CD4-positive, alpha-beta T cell treated with Interferon gamma for 1 hour (primary cell): ENCODE measurements at places on chromosomes 7 and 10.

DNA sequence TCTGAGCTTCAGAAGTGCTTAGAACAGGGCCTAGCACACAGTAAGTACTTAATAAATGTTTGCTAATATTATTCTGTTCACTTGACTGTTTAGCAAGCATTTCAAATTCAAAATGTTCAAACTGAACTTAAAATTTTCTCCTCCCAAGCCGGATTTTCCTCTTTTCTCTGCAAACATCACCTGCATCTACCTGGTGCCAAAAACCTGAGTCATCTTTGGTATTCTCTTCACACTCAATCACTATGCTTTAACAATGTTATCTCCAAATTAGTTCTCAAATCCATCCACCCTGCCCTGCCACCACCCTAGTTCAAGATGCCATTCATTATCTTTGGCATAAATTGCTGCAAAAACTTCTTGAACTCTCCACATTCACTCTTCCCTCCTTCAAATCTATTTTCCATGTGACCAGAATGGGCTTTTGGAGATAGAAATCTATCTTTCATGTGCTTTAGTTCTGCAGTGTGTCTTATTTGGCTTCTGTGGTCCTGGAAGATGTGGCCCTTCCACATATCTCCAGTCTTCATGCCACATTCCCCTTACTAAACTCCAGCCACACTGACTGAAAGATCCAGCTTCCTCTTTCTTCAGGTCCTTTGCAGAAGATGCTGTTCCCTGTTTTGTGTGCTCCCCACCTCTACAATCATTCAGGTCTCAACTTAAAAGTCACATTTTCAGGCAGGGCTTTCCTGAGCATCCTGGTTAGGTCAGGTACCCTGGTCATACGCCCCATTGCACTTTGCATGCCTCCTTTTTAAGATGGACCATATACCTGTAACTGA is 2.0 kb downstream of the GGCT start:
- DNase-seq, result no peak

DNA sequence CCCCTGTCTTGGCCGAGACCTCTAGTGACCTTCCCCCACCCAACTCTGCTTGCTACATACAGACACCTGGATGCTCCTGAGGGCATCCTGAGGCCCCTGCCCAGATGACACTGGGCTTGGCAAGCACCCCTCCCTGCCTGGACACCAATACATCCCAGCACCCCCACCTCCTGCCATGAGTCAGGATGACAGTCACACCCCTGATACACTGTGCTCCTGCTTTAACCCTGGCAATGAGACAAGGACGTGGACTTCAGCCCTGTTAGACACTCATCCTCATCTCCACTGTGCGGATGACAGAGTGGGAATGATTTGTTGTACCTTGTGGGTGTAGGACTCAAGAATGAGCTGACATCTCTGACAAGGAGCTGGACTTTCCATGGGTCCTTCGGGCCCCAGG is 186.3 kb upstream of the ADCY1 start:
- no peak for DNase-seq

GRCh38 chr7:142010952-142011548 is 15.4 kb downstream of the MGAM start:
- DNase-seq, result no peak

DNA sequence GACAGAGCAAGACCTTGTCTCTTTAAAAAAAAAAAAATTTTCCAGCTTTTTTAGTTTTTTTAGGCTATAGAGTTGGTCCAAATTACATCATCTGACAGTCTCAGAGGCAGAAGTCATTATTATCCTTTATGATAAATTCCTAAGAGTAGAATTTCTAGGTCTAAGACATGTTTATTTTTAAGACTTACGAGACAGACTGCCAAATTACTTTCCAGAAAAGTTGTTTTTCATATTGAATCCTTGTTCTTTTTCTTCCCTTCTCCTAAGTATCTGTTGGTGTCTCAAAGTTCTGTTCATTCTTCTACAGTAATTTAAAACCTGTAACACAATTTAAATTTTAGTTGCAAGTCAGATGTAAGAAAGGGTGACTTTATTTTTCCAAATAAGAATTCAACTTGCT is 421.4 kb downstream of the GALNT17 start:
- DNase-seq, result no peak

- no peak for DNase-seq
These were observed 16.7 kb downstream of the FAM53B start for GRCh38 chr10:124727361-124727960.

DNA sequence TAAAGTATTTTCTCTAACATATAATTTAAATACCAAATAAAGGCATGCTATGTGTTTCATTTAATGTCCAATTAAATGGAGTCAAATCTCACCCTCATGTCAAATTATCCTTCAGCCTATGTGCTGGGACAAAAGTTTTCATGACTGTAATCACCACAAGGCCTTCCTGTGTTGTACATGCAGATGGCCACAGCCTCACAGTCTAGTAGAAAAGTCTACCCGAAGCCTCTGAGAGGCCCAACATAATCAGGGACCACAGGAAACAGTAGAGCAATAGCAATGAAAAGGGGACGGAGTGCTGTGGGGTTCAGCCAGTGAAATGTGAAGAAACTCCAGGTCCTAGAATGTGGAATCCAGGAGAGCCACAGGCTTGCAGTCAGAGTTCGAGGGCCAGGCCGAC is 140.2 kb upstream of the KLF6 start:
- no peak for DNase-seq

DNA sequence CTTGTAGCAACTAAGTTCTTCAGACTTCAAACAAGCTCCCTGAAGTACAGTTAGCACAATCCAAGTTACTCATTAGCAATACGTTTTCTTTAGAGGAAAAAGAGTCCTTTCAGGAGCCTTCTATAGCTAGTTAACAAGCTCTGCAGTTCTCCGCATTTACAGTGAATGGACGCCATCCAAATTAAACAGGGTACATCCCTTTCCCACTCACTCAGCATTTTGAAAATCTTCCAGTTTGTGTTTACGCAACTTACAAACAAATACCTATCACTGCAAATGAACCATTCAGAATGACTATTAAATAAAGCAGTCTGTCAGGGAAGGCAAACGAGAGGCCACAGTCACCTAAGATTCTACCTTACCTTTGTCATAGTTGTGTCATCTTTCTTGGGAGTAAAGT is 84.5 kb downstream of the RNF32 start:
- DNase-seq, result no peak

DNA sequence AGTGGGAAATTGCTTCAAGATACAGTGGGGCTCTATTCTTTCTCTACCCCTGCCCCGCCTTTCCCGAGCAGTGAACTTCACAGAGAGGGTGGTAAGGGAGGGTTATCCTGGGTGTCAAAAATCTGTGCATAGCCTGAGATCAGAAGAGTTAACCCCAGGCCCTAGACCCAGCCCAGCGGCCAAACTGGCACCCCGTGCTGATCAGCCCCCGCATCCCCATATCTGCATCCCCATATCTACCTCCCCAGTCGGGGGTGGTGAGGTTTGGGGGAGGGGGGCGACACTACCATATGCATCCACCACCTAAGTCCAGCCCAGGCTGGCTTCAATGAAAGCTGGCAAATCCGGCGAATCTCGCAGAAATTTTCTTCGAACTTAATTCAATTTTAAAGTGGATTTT is 7.0 kb upstream of the DLX6 start:
- no peak for DNase-seq

GRCh38 chr7:158683541-158683940 is 21.1 kb downstream of the NCAPG2 start:
- DNase-seq, result no peak

DNA sequence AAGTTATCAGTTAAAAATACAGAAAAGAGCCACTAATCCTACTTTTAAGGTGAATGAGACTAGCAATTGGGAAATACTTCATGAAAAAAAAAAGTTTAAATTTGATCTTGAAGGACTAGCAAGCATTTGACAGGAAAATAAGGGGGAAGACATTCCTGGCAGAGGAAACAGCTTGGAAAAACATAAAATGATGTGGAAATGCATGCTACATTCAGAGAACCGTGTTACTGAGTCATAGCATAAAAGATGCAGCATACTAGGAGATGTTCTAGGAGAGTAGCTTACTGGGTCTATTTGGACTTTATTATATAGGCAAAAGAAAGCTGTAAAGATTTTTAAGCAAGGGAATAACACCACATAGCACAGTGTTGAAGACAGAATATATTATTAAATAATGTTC is 108.6 kb upstream of the COL1A2 start:
- DNase-seq, result no peak

GRCh38 chr10:1745780-1746456 is 8.6 kb upstream of the ADARB2 start:
- no peak for DNase-seq

GRCh38 chr7:129170441-129171021 is 17.9 kb upstream of the SMO start:
- no peak for DNase-seq
